Stimulated activated CD4-positive, alpha-beta T cell treated with anti-CD3 and anti-CD28 coated beads, Interleukin-2, amount 100 ng/mL, for 24 hours (primary cell): ENCODE measurements at places on chromosomes 1 and 21.
A peak's percentile ranks its signal among the peaks of the same experiment; 100 is the strongest.

DNA sequence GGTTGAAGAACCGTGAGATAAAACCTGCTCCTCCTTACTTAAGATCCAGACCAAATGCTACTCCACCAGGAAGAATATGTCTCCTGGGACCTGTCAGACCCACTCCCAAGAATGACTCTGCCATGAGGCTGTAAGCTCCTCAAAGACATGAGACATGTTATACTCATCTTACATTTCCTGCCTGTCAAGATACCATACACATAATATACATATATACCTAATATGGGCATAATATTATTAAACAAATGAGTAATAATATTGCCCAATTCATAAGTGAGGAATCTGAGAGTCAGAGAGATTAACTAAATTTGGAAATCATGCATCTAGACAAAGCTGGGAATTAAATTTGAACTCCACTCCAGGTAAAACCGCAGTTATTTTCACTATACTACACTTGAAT is 634.9 kb downstream of the LMO4 start:
- no peak for DNase-seq

DNA sequence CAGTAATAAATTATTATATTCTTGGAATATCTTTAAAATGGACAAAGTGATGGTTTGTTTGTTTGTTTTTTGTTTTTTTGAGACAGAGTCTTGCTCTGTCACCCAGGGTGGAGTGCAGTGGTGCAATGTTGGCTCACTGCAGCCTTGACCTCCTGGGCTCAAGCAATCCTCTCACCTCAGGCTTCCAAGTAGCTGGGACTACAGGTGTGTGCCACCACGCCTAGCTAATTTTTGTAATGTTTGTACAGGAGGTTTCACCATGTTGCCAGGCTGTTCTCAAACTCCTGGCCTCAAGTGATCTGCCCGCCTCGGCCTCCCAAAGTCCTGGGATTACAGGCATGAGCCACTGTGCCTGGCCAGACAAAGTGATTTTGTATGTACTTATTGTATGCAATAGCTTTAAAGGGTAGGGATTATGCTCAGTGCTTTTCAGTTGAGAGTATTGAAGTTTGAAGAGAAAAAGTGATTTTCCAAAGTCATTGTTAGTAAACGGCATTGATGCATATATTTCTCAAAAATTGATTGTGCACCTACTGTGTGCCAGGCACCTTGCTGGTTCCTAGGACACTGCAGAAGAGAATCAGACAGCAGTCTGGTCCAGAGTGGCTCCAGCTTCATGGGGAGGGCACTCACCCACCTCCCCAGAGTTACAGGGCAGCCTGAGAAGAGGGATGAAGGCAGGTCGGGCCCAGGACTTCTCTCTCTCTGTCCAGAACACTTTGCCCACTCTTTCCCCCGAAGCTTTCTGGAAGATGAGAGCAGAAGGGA is 34.2 kb upstream of the TTC22 start:
- DNase-seq, result no peak

- no peak for DNase-seq
These were observed 48.2 kb upstream of the RCC1 start for GRCh38 chr1:28457678-28458077.

DNA sequence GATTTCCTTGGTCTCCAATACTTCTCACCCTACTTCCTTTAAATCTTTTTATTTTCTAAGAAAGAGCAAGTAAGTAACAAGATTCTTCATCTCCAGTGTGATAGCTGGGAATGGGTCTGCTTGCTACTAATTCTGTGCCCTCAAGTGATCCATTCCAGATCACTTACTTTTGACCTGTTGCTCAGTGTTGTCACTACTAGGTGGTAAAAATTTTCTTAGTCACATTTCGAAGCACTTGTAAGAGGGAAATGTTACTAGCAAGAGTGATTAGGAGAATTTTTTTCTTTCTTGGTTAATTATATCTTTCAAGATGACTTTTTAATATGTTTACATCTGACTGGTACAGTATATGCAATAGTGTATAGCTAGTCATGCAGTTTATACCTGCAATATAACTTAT is 2.2 kb downstream of the UBAP2L start:
- no peak for DNase-seq

GRCh38 chr1:43077273-43077672 is 94.8 kb downstream of the EBNA1BP2 start:
- no peak for DNase-seq

DNA sequence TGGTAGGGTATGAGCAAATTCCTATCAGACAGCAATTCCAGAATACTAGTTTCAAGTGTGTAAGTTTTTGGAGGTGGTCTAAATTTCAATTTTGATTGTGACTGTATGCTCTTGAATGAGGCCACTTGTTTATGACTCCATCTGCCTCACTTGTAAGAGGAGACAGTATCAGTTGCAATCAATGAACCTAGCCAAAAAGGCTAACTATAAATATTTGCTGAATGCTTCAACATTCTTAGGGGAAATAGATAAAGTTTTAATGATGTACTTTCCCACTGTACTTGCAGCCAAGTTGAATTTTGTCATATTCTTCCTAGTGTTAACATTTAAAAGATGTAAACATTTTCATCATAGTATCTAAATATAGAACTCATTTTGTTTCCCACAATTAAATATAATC is 32.1 kb upstream of the RWDD3 start:
- no peak for DNase-seq

DNA sequence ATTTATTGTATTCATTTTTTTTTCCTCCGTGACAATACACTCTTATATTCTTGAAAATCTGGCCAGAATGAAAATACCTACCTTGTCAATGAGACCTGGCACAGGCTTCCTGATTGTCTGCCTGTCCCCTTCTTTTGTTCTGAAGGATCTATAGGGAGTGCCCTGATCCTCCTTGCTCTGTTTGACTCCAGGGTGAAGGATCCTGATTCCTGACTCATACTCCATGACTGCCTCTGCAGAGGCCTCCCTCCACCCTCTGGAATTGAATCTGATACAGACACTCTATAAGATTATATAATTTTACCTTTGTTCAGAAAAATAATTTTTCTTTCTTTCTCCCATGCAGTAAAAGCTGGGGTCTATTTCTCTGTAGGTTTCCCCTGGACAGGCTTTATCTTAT is 116.2 kb downstream of the HMCN1 start:
- DNase-seq, result no peak

- no peak for DNase-seq
These were observed 19.9 kb upstream of the EVI5 start for GRCh38 chr1:92804721-92805201.

- DNase-seq, result peak; percentile 87
These were observed 21.8 kb downstream of the SLC27A3 start for GRCh38 chr1:153796786-153797659.

DNA sequence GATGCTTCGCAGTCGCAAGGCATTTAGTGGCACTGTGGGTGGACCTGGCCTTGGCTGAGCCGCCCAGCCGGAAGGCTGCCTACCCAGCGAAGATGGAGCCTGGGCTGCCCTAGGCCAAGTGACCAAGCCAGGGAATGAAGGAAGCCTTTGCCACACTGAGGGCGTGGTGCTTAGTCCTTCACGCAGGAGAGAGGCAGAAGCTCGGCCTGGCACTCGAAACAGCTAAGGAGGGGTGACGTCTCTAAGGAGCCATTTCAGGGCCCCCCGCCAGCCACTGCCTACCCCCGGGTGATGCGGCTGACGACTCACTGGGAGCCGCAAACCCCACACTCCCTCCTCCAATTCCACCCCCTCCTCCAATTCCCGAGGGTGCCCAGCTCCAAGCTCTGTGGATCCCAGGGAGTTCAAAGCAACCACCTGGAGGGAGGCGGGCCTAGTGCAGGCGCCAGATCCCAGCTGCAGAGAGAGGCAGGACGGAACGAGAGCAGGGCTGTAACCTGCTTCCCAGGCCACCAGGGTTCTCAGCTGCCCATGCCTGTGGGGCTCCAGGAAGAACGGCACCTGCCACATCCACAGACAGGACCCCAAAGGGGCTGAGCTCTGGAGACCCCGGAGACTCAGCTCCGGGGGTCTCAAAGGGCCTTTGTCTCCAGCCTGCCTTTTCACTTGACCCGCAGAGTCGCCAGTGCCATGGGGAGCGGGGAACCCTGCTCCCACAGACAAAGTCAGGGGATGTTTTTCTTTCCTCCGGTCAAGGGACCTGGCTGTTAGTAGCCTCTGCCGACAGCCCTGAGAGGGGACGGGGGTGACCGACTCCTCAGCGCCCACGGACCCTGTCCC is 75.8 kb downstream of the ARHGEF16 start:
- DNase-seq, result no peak

DNA sequence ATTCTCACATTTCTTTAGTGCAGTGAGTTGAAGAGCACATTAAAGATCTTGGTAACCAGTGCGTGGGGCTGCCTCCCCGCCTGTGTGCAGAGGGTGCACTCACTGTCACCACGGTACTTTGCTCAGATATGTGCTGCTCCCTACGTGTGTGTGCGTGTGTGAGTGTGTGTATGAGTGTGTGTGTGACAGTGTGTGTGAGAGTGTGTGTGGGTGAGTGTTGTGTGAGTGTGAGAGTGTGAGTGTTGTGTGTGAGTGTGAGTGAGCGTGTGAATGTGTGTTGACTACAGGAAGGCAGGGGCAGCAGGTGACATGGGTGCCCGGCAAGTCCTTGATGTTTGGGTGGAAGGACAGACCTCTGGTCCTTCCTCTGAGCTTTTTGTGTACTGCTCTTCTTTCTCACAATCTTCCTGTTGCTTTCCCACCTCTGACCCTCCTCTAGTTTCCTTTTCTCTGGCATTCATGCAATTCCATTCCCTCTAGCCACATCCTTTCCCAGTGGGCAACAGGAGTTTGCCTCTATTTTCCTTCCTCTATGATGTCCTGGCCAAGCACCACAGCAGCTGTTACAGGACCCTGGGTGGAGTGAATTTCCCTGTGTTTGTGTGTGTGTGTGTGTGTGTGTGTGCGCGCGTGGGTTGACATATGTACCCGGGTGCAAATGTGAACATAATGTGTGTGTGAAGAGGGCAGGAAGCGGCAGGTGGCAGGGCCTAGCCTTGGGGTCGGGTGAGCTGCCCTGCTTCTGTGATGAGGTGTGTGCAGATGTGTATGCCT is 19.8 kb downstream of the LHX4 start:
- DNase-seq, result no peak

- DNase-seq, result no peak
These were observed 142.3 kb downstream of the PLXNA2 start for GRCh38 chr1:208101661-208102431.

- DNase-seq, result no peak
These were observed 36.8 kb downstream of the DIPK1A start for GRCh38 chr1:92924501-92924900.

DNA sequence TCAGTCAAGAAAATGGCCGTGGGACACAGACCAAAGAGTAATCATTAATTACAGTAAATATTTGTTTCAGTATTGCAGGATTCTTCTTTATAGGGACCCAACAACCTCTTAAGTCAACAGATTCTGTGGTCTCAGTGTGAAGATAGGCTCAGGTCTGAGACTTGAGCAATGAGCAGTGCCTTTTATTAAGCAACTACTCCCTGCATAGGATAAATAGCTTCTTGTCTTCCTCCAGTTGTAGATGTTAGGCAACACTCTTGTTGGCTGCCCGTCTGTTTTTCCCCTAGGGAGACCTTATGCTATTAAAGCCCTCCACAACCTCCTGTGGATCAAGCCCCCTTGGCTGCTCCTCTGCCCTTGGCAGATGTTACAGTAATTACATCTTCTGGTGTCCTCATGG is 1.8 kb upstream of the OMA1 start:
- DNase-seq, result no peak

DNA sequence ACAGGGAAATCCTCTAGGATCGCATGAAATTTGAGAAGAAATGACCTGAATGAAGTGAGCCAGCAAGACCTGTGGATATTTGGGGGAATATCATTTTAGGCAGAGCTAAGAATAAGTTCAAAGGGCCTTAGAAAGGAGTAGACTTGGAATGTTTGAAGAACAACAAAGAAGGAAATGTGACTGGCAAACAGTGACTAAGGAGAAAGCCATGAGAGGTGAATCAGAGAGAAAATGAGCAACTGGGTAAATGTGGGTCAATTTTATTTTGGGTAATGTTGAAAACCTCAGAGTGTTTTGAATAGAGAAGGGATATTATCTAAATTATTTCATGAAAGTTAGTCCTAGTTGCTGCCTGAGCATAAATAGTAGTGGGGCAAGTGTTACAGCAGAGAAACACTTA is 672.8 kb downstream of the LMO4 start:
- DNase-seq, result no peak

DNA sequence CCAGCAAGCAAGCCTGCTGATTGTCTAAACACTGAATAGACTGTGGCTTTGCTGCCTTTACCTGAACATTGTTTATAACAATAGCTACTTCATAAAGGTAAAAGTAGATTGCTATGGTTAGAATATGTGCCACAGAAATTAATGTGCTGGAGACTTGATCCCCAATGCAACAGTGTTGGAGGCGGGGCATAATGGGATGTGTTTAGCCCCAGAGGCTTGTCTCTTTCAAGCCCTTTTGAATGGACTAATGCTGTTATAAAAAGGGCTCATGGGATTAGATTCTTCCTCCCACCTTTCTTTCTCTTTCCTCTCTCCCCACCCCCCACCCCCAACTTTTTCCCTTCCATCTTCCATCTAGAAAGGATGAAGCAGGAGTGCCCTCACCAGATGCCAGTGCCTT is 80.2 kb upstream of the PPP2R5A start:
- no peak for DNase-seq

DNA sequence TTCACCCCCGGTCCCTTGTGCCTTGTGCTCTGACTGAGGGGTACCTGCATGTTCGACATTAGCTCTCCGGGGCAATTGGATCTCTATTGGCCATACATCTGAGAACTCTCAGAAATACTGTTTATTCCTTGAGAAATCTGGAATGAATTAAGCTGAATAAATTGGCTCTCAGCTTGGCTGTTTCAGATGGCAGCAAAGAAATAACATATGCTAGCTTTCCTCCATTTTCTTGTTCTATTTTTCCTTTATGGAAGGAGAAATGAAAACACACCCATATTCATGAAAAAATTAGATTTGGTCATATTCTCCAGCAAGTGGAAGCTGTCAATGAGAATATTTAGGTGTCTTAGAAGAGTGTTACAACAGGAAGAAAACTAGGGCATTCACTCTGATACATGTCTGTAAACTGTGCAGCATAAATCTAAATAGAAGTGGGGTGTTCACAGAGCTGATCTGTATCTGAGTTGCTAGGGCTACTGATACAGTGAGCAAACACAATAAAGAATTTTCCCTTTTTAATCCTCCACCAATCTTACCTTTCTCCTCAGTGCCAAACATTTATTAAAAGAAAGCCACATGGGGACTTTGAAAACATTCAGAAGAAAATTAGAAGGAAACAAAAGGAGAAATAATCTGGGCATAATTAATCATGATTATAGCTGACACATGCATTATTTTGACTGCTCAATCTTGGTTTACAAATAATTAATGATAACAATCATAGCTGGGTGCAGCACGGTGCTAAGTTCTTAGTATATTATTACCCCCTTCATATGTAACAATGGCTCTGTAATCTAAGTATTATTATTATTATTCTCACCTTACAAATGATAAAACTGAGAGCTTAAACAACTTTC is 671.9 kb upstream of the USP24 start:
- no peak for DNase-seq

GRCh38 chr1:197763307-197763706 is 12.0 kb downstream of the DENND1B start:
- DNase-seq, result no peak

GRCh38 chr1:3599286-3599811 is 12.0 kb downstream of the MEGF6 start:
- DNase-seq, result no peak
